ENCODE measurements at places on chromosomes 13 and 19.

DNA sequence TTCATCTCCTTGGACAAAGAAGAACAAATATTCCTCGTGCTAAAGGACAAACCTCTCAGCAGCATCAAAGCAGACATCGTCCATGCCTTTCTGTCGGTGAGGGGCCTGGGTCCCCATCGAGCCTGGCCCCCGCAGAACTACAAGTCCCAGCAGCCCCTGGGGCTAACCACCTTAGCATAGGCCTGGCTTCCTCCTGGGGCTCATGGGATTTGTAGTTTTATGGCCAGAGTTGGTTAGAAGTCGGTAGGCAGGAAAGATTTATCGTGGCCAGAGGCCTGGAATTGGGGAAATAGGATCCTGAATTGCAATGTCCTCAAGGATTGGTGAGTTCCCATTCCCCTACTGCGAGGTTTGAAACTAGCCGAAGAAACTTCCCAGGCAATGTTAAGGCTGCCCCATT lies 19.6 kb downstream of the TMEM150B start:
- peak; percentile 32 for DNase-seq

- no peak for DNase-seq
These were observed 17.3 kb downstream of the ANKRD24 start for GRCh38 chr19:4199699-4200293.

- DNase-seq, result peak; percentile 53
These were observed 1.9 kb upstream of the FOXO1 start for GRCh38 chr13:40668335-40668734.

DNA sequence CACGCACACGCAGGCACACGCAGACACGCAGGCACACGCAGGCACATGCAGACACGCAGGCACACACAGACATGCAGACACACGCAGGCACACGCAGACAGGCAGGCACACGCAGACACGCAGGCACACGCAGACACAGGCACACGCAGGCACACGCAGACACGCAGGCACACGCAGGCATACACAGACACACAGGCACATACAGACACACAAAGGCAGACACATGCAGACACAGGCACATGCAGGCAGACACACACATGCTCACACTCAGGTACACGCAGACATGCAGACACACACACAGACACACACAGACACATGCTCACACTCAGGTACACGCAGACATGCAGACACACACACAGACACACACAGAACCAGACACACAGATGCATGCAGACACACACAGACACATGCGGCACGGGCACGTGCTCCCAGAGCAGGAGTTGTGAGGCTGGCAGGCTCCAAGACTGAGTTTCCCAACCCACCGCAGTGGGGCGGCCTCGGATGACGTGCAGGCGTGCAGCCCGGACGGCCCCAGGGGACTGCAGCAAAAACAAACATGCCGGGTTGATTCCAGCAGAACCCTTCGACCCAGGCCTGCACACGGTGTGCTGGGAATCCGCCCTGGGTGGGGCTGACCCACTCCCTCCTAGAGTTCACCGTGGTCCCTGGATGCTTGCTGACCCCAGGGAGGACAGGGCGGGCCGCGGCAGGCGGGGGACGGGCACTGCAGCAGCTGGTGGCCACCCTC lies 100.0 kb downstream of the GADD45B start:
- DNase-seq, result no peak

DNA sequence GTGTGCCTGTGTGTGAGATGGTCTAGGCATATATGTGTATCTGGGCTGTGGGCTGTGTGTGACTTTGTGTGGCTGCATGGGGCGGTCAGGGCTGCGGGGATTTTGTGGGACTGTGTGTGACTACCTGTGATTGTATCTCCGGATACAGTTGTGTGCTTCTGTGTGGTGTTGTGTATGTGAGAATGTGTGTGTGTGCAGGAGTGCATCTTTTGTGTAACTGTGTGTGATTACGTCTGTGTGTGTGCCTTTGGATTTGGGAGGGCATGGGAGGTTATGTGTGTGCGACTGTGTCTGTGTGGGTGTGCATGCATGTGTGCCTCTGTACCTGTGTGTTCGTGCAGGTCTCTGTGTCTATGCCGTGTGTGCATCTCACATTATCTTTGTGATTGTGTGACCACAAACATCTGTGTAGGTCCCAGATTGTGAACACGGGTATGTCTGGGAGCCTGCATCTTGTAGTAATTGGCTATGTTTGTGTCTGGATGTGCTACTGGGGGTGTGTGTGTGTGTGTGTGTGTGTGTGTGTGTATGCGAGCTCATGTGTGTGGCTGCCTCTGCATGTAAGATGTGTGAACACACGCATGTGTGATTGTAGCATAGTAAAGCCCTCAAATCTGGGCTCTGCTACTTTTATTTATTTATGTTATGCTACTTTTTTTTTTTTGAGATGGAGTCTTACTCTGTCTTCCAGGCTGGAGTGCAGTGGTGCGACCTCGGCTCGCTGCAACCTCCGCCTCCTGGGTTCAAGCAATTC lies 7.6 kb downstream of the EHD2 start:
- DNase-seq, result no peak

GRCh38 chr13:65535370-65535769 lies 1694.8 kb downstream of the PCDH9 start:
- no peak for DNase-seq

DNA sequence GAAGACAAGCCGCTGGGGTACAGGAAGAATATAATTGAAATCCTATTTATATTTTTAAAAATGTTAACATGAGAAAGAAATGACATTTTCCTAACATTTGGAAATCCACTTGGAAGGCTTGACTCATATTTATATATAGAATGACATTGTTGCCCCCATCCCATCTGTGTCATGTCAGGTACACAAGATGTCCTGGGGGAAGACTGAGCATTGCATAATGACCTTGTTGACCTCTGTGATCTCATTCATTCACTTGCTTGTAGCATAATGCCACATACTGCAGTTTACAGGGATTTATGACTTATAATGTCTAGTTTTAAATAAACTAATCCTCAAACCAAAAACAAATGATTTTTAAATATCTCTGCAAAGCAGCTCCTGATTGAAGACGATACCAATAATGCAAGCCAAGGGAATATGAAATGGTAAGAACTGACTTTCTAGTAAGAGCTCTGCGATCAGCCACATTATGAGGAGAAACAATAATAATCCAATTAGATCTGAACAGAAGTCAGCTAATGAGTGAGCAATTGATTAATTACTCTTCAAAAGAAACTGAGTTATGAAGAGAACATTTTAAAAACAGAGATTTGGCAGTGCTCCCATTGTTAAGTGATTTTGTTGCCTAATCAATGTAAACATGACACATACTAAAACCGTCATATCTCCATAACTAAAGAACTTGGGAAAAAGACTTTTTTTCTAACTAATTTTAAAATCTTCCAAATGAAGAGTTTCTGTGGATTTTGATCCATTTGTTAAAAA lies 21.2 kb upstream of the VWA8 start:
- DNase-seq, result no peak

- DNase-seq, result no peak
These were observed 535.9 kb upstream of the ATXN8OS start for GRCh38 chr13:69571606-69572323.

DNA sequence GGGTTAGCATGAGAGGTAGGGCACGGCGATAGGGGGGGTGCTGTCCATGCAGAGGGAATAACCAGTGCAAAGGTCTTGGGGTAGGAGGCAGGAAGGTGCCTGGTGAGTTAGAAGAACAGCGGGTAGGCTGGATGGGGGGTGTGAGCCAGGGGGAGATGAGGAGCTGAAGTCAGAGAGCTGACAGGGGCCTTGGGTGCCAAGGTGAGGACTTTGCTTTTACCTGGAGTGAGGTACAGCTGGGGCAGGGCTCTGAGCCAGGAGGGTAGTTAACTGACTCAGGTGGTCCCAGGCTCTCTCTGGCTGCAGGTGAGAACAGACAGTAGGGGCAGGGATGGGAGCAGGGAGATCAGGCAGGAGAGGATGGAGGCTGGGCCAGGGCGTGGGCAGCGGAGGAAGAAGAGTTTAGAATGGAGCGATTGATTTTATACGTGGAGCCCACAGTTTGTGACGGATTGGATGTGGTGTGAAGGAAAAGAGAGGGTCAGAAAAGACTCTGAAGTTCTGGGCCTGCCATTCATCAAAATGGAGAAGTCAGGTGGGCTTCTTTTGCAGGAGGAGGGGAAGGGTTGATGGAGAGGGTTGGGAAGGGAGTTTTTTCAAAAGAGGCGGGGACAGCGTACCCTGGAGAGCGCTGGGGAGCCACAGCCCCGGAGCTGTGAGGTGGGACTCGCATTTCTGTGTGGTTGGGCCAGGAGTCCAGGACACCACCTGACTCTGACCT lies 1.2 kb upstream of the GRAMD1A start:
- no peak for DNase-seq

GRCh38 chr19:41872775-41873647 lies 4.1 kb upstream of the CD79A start:
- peak; percentile 66 for DNase-seq

DNA sequence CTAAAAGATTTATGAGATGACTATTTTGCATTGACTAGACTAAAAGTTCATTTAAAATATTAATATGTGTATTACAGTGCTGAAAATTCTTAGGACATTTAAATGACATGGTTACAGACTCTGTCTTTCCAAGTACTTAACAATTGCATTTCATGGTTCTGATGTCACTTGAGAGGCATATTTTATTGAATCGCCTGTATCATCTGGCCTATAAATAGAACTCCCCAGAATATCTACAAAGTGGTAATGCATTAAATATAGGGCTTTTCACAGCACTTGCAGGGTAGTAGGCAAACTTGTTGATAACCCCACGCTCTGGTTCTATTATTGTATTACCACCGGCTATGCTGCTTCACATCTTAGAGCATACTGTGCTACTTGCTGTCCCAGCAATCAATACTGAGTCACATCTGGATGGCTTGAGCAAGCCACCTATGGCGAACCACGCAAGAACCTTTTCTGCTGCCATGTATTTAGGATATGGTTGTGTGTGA lies 400.6 kb downstream of the HS6ST3 start:
- no peak for DNase-seq

GRCh38 chr13:36528105-36528504 lies 95.8 kb downstream of the CCNA1 start:
- DNase-seq, result no peak

All from stimulated activated naive CD8-positive, alpha-beta T cell treated with anti-CD3 and anti-CD28 coated beads, Interleukin-15, amount 100 ng/mL, for 72 hours (primary cell).